ENCODE measurements at places on chromosomes 12 and 14.
A peak's percentile ranks its signal among the peaks of the same experiment; 100 is the strongest.

DNA sequence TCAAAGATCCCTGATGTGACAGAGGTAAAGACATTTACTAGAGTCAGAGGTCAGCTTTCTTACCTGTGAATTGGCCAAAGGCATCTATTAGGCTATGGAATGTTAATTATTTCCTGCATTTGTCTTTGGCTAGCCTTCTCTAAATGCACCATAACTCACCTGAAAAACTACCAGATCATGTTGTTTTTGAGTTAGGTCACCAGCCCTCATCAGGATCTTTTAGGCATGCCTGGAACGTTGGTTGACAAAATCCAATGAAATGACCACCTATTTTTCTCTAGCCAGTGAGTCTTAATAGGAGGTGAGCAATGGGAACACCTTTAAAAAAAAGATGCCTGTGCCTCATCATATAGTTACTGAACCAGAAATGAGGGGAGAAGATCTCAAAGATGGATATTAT lies 46.2 kb downstream of the ANO4 start:
- DNase-seq = no peak

GRCh38 chr12:6461401-6462233 lies 8.9 kb downstream of the VAMP1 start:
- DNase-seq = peak; percentile 62

GRCh38 chr12:49644620-49644994 lies 21.2 kb downstream of the PRPF40B start:
- DNase-seq = peak; percentile 66

GRCh38 chr12:26691234-26691970 lies 141.6 kb downstream of the ITPR2 start:
- DNase-seq = no peak

DNA sequence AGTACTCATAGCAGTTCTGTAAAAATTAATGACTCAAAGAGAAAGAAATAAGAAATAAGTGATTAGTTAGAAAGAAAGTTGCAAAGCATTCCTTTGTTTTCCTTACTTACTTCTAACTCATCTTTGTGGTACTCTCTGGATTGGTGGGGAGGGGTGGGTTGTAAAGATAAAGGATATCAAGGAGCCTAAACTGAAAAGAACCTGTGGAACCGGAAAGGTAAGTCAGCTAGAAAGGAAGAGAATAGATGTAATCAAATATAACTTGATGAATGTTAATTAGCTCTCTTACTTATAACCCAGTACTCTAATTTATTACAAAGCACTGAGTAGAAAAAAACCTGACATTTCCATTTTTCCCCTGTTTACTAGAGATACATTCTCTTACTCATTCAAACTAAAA lies 37.5 kb upstream of the KRR1 start:
- DNase-seq = no peak

DNA sequence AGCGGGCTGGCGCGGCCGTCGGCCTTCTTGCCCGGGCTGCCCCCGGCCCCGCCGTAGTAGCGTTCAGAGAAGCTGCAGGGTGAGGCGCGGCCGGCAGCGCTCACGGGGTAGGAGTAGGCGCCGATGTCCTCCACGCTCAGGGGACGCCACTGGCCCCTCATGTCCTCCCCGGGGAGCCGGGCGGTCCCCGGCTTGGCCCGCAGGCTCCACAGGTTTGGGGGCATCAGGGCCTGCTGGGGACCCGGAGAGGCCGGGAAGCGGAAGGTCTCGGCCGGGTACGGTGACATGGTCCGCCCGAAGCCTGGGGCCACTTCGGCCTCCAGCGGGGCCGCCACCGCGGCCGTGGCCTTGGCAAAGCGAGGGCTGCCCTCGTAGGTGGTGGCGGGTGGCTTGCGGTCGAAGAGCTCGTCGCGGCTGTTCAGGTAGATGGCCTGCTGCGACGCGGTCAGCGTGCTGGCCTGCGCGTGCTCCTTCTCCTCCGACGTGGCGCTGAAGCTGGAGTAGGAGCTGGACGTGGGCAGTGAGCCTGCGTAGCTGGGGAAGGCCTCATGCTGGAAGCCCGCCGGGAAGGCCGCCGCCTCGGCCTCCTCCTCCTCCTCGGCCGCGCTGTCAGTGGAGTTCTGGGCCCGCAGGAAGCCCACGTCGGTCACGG lies 48.7 kb downstream of the BEGAIN start:
- DNase-seq = no peak

DNA sequence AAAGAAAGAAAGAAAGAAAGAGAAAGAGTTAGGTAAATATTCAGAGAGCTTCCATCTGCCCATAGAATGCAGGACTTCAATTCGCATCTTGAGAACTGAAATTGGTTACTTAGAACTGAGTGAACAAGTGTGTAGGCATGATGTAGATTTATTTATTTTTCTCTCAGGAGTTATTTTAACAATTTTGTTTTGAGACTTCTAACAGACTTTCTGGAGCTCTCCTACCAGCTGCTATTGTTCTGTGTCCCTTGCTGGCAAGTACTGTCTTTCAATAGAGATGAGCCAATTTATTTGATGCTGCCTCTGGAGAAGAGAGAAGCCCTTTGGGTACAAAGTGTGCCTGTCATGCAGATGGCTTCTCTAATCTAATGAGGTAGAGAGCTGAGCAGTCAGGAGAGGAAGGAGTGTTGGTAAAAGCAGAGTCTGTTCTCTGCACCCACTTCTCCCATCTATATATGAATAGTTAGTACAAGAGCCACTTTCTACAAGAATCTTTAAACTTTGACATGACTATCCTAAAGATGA lies 67.0 kb downstream of the SYT1 start:
- no peak for DNase-seq

- DNase-seq = no peak
Observed at GRCh38 chr12:79657136-79657535, 33.6 kb downstream of the PAWR start.

DNA sequence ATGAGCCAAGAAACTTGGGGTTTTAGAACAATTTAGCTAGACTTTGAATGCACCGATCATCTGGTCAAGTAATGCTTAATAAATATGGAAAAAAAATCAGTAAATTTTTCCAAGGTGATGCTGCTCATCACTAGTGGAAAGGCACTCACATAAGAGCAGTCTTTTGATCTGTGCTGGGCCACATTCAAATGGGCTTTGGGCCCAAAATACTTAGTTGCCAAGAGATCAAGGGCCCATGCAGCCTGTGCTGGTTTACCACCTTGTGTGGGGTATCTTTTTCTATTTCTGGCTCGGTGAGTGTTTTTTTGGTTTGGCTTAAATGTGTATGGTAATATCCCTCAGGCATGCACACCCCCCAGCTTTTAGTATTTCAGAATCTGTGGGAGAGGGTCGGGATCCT lies 943.2 kb downstream of the TMTC2 start:
- DNase-seq = no peak

GRCh38 chr14:64769096-64770020 lies 65.1 kb downstream of the PLEKHG3 start:
- DNase-seq = no peak

DNA sequence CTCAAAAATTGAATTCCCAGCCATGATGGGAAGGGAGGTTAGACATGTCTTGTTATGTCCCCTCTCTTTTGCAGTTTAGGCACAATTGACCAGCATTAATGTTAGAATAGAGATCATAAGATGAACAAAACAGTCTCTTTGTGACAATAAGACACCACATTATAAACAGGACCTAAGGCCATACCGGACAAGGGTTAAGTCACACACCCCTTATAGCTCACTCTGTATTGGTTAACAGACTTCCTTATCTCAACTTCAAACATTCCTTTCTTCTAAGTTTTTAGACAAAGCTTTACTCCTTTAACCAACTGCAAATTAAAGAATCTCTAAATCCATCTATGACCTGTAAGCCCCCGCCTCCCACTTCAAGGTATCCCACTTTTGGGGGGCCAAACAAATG lies 81.1 kb upstream of the CPM start:
- no peak for DNase-seq

DNA sequence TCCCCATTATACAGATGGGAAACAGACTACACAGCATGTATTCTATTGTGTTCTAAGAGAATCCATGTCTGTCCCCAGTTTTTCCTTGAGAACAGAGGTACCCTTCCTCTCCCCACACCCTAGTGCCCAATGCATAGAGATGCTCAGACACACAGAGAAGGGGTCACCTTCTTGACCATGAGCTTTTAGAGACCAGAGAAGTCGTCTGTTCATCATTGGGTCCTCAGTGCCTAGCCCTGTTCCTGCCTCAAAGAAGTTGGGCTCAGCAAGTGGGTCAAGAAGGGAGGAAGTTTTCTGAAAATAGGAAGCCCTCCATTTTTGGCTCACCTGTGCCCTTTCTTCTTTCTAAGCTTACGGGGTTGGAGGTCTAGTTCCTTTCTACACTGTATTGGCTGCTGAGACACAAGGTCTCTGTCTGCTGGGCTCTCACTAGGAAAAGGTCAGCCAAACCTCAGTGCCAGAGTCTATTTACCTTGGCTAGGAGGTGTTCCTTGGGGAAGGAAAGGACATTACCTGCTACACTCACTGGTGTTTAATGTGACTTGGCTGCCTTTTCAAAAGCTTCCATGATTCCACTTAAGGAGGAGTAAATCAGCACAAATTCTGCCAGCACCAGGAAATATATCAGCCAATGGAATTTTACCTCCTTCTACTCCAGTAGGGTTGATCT lies 198.5 kb upstream of the PWP1 start:
- no peak for DNase-seq

DNA sequence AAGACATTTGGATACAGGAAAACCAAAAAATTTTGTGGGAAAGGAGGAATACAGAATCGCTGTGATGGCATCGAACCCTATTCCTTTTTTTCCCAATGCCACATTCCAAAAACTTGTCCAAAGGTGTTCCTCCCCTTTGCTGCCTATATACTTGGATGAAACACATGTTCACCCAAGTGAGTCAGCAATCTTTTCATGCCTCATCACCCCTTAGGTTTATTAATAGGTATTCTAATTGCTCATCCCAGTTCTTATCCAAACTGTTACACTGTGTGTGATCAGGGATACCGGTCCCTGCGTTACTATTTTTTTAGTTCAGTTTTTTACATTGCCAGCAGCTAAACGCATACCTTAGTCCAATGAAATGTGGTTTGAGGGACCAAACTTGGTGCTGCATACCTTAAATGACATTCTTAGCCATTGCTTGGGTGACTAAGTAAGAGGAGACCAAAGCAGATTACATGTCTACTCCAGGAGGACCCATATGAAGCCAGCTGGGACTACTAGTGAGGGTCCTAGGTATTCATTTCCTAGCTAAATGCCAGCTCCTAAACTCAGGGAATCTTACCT lies 20.6 kb upstream of the ST8SIA1 start:
- DNase-seq = no peak

DNA sequence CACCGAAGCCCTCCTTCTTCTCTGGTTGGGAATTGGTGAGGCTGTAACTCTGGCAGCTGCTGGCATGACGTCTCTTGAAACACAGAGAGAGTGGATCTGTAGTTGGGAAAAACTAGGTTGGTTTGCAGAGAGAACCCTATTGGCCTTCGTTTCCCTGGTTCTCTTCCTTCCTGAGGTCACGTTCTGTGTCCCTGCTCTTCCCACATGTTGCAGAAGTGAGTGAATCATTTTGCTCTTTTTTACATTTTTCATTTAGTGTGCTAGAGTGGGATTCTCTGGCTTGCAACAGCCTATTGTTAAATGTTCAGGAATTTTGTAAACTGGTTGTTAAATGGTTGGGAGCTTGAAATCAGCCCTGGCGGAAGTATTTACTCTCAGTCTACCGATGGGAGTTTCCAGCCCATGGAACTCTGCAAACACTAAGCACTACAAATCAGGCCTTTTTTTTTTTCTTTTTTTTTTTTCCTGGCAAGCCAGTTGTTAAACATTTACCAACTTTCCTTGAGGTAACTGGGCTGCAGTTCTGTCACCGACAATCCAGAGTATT lies 26.8 kb upstream of the CKAP4 start:
- no peak for DNase-seq

DNA sequence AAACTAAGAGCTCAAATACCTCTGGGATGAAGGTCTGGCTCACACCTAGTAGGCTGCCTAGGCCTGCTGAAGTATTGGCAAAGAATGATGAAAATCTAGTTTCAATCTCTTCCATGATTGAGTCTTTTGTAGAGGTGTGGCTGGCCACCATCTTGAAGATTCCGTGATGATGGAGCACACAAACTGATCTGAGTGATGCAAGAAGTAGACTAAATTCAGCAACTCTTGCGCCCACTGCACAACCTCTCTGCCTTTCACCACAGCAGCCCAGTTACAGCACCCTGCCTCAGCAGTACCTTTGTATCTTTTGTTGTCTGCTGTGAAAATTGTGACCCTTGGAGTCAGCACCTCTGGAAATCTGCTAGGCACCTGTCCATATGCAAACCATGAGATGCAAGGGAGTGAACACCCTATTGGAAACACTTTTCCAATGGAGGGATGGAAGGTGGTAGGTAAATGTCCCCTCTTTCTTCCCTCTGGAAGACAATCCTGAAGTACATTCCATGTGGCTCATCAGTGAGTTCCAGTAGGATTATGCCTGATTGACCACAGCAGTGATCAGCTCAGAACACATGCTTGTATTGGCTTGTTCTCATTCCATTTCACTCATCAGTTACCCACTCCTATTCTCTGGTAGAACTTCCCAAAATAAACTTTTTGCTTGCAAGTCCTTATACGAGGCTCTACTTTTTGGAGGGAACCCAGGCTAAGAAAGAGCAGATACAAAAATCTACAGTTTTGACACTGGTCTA lies 58.6 kb downstream of the BTBD7 start:
- DNase-seq = no peak

DNA sequence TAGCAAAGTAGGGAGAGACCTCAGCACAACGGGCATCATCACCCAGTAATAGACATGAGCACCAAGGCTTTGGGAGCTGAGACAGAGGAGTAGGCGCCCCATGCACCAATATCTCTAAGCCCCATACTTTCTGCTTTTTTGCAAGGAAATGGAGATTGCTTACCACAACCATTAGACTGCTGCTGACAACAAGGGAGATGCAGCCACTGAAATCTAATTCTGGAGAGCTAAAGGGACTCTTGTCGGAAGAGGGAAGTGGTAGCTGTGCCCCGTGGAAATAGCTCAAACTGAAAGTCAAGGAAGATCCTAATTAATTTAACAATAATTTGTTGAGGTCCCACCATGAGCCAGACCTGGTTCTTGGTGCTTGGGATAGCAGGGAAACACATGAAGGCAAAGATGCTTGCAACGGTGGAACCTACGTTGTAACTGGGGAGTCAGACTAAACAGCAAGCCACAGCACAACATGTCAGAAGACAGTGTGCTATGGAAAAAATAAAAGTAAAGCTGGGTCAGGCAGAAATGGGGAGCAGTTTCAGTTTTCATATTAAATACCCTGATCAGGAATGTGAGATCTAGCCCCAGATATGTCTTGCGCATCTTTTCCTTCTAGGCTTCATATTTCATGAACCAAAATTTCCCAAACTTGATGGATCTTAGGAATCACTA lies 1131.0 kb downstream of the BCL11B start:
- DNase-seq = no peak

- no peak for DNase-seq
Observed at GRCh38 chr12:98332642-98333041, 182.7 kb upstream of the TMPO start.

DNA sequence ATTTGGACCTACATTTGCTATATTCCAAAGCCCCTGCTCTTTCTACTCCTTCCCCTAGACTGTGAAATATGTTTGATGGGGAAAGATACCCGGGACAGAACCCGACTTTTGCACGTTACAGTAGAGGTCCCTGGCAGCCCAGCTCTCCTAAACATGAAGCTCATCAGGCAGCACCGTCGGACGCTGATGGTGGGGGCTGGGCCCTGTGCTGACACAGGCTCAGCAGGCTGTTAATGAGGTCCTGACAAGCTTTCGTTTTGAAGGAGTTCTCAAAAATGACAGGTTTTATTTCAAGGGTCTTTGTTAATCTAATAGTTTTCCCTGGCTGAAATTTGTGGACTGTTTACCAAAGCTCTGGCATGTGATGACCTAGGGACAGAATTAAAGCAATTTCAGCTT lies 102.3 kb downstream of the SLC25A47 start:
- no peak for DNase-seq

GRCh38 chr14:20679907-20680306 lies 4.5 kb upstream of the RNASE4 start:
- no peak for DNase-seq
